Activated CD4-positive, alpha-beta T cell treated with anti-CD3 and anti-CD28 coated beads, Interleukin-2, amount 50 U/mL, for 48 hours (primary cell): ENCODE measurements at places on chromosomes 3 and 15.

- no peak for DNase-seq
Observed at GRCh38 chr15:63338170-63338569, 43.5 kb downstream of the CA12 start.

DNA sequence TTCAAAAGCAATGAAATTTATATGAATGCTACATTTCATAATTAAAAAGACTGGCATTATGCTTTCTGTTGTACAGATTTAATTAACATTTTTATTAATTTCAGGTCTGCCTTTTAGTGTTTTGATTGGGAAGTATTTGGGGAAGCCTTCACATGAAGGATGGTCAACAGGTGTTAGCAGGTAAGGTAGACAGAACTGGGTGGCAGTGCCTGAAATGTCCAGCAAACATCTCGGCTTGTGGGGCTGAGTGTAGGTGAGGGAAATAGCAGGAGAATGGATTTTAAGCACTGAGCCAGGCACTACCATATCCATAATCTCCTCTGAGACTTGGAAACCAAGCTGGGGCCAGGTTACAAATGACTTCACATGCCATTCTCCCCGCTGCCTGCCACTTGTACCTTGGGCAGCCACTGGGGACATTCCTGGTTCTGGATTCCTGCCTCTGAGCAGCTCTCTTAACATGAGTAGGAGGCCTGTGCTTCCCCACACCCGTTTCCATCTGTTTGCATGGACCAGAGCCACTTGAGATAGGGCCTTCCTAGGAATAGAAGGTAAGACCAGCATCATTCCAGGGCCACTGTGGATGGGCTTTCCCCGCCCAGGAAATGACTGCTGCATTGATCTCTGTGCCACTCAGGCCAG lies 125.9 kb upstream of the HES1 start:
- no peak for DNase-seq

DNA sequence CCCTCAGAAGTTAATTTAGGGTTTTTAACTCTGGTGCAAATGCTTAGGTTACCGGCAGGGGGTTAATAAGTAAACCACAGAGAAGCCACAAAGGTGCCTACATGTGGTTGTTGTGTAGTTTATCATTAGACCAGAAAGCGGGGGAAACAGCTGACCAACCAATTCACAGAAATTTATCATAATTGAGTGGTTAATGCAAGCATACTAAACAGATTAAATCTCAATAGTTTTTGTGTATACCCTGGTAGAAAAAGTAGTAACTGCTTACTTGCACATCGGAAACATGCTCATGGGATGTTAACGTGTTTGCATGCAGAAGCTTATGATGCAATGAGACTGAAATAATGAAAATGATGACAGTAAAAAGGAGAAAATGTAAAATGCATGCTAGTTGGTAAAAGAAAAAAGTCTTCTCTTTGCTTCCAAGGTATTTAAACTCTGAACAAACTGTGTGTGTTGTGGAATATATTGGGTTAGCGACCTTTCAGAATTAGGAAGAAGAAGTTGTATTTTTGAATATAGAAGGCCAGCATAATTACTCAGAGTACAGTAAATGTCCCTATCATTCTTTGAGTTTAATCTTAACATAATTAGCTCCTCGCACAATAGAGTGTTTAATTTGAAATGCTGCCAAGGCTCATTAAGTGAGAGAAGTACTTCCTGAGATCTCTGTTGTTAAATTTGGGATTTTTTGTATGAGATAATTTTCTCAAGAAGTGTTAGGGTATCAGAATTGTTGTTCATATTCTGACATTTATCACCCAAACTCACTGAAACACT lies 316.2 kb downstream of the PTPRG start:
- DNase-seq: no peak

- no peak for DNase-seq
Observed at GRCh38 chr15:49904296-49904695, 214.7 kb downstream of the ATP8B4 start.

DNA sequence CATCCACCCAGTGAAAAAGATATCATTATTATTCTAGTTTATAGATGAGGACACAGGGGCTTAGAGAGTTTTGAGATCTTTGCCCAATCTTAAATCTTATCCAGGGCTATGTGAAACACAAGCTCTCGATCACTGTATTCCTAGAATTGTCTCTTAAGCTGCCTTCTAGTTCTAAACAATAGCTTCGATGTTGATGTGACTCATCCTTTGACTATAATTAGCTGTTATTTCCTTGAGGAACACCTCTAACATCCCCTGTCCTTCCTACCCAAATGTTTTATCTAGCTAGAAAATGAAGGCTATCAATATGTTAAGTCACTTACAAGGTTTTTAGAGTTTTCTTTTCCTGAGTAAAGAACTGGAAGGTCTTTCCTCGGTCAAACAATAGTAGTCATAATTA lies 83.1 kb upstream of the STAC start:
- no peak for DNase-seq

DNA sequence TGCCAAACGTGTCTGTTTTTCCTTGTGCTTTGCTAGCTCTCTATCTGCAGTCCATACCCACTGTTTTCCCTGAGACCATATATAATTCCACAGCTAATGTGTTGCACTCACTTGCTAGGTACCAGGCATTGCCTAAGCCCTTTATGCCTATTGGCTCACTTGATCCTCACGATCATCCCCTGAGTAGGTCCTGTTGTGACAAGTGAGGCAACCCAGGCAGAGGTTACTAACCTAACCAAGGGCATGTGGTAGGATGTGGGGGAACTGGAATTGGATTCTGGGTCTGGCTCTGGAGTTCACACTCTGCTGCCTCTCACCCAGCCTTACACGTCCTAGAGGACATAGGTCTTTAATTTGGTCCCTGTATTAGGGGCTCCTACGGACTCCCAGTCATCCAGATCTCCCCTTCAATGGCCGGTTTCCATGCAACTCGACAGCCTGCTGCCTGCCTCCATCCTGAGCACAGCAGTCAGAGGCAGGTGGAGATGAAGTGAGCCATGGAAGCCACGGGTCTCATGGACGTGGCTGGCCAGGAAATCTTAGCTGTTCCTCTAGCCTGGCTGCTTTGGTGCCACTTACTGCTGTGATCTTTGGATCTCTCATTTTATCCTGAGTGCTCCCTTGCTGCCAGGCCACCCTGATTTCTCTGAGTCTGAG lies 38.9 kb upstream of the MYZAP start:
- DNase-seq: no peak

GRCh38 chr3:39232859-39233258 lies 40.5 kb upstream of the XIRP1 start:
- DNase-seq: no peak

- DNase-seq: no peak
Observed at GRCh38 chr3:40615110-40615915, 90.6 kb downstream of the ZNF621 start.
